Peyer's patch (tissue), 4 donors: ENCODE measurements at places on chromosomes 16 and 17. TPM values are rescaled to one million over a fixed set of nuclear protein-coding genes. Genes with fewer than 3 reads are reported as not detected.
A peak's percentile ranks its signal among the peaks of the same experiment; 100 is the strongest.

- no peaks in the 10 kb centered on the region for H3K36me3 ChIP-seq
- no peak for DNase-seq
- no peak overlapping the region for H3K4me3 ChIP-seq
- H3K4me1 ChIP-seq, result peaks cover 10% of the 10 kb centered on the region
These were observed 49.5 kb downstream of the SRCIN1 start for GRCh38 chr17:38556239-38556638.

GRCh38 chr17:28973425-28973824, 22.1 kb upstream of the PHF12 start:
- H3K27ac ChIP-seq, result no peak overlapping the region
- DNase-seq, result no peak
- no peaks in the 10 kb centered on the region for H3K27me3 ChIP-seq
- no peak overlapping the region for H3K4me3 ChIP-seq
- H3K36me3 ChIP-seq, result no peaks in the 10 kb centered on the region

DNA sequence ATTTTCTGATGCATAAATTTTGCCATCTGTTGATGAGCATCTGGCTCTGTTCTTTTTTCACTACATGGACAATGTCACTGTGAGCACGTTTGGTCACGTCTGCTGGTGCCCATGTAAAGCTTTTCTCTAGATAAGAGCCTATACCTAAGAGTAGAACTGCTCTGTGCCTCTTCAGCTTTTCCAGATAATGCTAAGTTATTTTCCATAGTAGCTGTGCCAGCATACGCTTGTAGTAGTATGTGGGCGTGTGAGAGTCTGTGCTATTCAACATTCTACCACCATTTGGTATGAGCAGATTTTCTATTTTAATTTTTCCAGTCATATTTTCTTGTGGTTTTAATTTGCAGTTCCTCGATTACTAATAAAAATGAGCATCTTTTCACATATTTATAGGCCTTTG, 33.2 kb downstream of the VPS35L start:
- H3K27ac ChIP-seq, result peak overlapping the region; percentile 23
- H3K27me3 ChIP-seq, result no peaks in the 10 kb centered on the region
- no peak for DNase-seq
- H3K4me3 ChIP-seq, result no peak overlapping the region
- H3K4me1 ChIP-seq, result no peaks in the 10 kb centered on the region
- peaks cover 45% of the 10 kb centered on the region for H3K36me3 ChIP-seq

Gene CDK3
- total RNA-seq, result 38.7 TPM

GRCh38 chr16:64102654-64103053, 1019.2 kb downstream of the CDH11 start:
- no peak overlapping the region for H3K27ac ChIP-seq
- H3K4me1 ChIP-seq, result no peaks in the 10 kb centered on the region
- no peak overlapping the region for H3K4me3 ChIP-seq
- no peaks in the 10 kb centered on the region for H3K27me3 ChIP-seq
